ENCODE measurements at places on chromosomes 12 and 14.

- no peak for DNase-seq
Measured at GRCh38 chr14:72822946-72823611, 70.8 kb downstream of the DPF3 start.

DNA sequence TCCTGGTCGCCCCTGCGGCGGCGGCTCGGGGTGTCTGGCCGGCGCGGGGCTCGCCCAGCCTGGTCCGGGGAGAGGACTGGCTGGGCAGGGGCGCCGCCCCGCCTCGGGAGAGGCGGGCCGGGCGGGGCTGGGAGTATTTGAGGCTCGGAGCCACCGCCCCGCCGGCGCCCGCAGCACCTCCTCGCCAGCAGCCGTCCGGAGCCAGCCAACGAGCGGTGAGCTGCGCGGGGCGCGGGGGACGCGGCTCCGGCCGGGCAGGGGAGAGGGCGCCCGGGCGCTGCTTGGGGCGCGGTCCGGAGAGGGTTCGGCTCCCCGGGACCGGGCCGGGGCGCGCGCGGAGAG is at the start of gene LGALS3:
LGALS3 (plus strand) TSS at position 167 of the 342 bp plus-strand sequence. CDS start 8,122 bp downstream, outside the sequence.
- no peak for DNase-seq

- DNase-seq = no peak
Measured at GRCh38 chr14:76811561-76811960, 1.1 kb downstream of the ANGEL1 start.

GRCh38 chr14:69713209-69713781 is 53.6 kb upstream of the SRSF5 start:
- DNase-seq = no peak

GRCh38 chr14:75258803-75259509 is 19.7 kb upstream of the FOS start:
- DNase-seq = peak; percentile 98

DNA sequence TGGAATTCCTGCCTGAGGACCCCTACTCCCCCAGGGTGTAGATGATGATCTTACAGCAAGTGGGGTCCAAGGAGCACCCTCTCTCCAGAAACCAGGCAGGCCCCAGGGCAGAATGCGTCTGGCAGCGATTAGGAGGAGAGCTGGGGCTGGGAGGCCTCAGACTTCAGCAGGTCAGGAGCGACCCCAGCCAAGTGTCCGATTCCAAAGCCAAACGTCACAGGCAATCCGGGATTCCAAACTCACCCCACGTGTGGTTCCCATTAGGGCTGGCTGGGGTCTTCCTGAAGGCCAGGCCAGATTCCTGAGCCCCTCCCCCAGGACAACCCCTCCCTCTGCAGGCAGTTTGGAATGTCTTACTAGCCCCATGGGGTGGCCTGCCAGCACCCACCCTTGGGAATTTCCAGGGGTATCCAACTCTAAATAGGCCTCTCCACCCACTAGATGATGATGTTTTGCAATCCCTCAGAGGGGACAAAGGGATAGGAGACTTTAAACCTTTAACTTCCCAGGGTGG is 17.3 kb upstream of the FIGNL2 start:
- DNase-seq = no peak

DNA sequence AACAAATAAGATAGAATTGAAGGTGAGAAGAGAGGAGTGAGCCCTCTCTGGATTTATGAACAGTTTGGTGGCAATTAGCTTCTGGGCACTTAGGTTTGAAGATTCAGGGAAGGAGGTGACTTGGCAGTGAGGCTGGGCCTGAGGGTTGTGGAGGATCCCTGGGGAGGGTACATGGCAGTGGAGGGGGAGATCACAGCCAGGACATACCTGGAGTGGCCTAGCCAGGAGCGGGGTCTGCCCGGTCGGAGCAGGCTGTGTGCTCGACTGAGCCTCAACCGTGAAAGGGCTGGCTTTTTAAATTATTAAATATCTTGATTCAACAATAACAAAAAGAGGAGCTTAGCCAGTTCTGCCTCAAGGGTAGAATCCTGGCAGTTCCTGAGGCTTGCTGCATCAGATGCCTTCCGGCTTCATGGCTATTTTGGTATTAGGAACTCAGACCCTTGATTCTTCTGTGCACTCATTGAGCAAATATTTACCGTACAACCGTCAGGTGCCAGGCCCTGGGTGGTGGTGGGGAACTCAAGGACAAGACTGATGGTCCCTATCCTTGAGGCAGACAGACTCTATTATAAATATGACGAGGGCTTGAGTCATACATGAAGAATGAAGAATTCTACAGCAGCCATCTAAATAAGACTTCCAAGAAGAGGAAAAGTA is 73.4 kb downstream of the SPTB start:
- no peak for DNase-seq

- DNase-seq = no peak
Measured at GRCh38 chr12:55068416-55069010, 48.7 kb downstream of the NEUROD4 start.

DNA sequence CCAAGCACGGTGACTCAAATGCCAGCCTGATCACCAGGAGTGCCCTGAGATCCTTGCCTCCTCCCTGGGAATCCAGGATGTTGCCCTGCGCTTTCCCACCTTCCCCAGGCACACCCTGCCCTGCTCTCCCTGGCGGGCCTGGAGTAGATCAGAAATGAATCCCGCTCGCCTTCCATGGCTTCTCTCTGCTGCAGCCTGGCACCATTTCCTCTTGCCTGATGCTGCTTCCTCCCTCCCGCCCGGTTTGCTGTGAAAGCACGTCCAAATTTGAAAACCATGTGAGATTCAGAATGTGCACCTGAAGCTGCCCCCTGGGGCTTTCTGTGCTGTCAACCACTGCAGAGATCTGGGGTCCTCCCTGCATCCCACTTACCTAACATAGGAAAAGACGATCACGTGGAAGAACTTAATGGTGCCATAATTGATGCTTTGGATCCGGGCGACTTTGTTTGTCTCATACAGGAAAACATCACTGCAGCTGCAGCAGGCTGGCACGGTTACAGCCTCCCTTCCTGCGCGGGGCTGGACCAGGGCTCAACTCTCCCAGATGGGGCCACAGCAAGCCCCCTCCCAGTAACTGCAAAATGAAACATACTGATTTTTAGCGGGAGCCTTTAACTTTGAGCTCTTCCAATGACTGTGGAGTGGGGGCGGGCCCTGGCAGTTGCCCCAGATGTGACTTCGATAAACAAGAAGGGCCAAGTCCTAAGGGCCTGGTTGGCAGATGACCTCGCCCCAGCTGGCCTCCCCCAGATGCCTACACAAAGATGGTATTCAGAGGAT is 24.9 kb upstream of the C12orf76 start:
- no peak for DNase-seq

Data from stimulated activated CD4-positive, alpha-beta T cell treated with anti-CD3 and anti-CD28 coated beads, Interleukin-4, amount 100 ng/mL, for 48 hours (primary cell).